Stimulated activated CD4-positive, alpha-beta T cell treated with anti-CD3 and anti-CD28 coated beads, Interleukin-15, amount 100 ng/mL, for 1 hour (primary cell): ENCODE measurements at places on chromosomes 1 and 21.

GRCh38 chr1:109516872-109517271, 7.3 kb upstream of the AMIGO1 start:
- DNase-seq, result no peak

DNA sequence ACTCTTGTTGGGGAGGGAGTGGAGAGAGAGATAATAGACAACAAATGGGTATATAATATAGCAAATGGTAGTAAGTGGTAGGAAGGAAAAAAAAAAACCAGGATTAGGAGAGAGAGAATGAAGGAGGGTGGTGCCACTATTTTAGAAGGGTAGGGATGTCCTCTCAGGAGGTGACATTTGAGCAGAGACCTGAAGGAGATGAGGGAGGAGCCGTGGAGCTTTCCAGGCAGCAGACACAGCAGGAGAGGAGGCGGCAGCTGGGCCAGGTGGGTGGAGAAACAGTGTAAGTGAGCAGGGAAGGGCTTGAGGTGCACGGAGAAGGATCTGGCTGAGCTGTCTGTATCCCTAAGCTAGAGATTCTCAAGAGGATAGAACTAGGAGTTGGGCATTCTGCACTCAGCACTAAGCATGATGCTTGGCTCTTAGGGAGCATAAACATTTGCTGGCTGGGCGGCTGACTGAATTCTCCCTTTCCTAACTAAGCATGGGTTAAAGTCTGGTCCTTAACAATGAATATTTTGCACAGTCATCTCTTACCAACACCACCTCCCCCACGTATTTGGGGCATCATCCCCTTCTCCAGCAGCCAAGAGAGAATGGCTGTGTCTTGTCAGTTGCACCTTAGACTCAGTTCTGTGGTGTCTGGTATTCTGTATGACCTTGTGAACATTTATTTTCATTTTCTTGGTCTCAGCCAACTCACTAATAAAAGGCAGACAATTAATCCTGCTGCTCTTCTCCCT, 27.6 kb upstream of the SARS1 start:
- DNase-seq, result no peak

GRCh38 chr1:109113590-109114341, at the start of gene ELAPOR1:
Gene ELAPOR1, plus strand, starts transcription at chr1:109114115. Its CDS starts 69 bp downstream, at chr1:109114184.
- peak; percentile 62 for DNase-seq

DNA sequence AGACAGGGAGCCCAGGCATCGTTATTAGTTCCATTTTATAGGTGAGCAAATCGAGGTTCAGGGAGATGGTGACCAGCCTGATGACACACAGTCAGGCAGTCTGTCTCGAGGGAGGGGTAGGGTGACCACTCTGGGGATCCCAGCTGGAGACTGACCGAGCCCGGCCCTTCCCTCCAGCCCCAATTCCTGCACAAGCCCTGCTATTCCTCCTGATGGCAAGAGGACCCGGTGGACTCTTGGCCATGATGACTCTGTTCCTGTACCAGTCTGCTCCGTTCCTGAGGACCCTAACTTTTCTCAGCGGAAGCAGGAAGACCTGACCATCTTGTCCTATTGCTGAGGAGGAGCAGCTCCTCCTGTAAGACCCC, 391 bp downstream of the AGT start:
- no peak for DNase-seq

DNA sequence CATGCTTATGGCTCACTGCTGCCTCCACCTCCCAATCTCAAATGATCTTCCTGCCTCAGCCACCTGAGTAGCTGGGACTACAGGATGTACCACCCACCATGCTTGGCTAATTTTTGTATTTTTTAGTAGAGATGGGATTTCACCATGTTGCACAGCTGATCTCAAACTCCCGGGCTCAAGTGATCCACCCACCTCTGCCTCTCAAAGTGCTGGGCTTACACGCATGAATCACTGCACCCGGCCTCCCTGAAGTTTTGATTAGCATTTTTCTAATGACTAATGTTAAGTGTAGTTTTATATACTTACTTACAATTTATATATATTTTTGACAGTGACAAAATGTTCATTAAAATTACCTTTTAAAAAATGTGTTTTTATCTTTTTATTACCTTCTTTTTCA, 41.1 kb downstream of the ZNF678 start:
- no peak for DNase-seq

GRCh38 chr1:44328671-44329416, 26.2 kb downstream of the ERI3 start:
- DNase-seq, result no peak

GRCh38 chr21:15195768-15196167, 131.0 kb upstream of the NRIP1 start:
- no peak for DNase-seq

- no peak for DNase-seq
Measured at GRCh38 chr1:21872445-21873079, 60.5 kb downstream of the LDLRAD2 start.
